ENCODE measurements at places on chromosomes 3 and 15.

GRCh38 chr3:9715136-9715535 lies 11.5 kb downstream of the CPNE9 start:
- DNase-seq = no peak

DNA sequence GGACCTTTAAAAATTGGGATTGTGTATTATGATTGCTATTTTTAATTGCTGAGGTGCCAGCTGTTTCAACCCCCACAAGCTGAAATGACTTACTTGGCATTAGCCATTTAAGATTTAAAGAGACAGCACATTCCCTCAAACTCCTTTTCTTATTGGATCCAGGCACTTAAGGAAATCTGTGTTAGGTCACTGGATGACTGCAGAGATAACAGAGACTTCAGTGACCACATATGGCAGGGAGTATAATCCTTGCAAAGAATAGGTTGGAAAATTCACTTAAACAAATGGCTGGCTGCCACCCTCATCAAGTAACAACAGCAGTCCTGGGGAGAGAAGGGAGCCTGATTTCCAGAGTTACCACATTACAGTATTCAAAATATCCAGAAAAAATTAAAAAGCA lies 66.6 kb downstream of the SLMAP start:
- no peak for DNase-seq

- no peak for DNase-seq
Observed at GRCh38 chr3:39970982-39971381, 161.6 kb downstream of the MYRIP start.

- no peak for DNase-seq
Observed at GRCh38 chr3:77693147-77693546, 653.2 kb downstream of the ROBO2 start.

DNA sequence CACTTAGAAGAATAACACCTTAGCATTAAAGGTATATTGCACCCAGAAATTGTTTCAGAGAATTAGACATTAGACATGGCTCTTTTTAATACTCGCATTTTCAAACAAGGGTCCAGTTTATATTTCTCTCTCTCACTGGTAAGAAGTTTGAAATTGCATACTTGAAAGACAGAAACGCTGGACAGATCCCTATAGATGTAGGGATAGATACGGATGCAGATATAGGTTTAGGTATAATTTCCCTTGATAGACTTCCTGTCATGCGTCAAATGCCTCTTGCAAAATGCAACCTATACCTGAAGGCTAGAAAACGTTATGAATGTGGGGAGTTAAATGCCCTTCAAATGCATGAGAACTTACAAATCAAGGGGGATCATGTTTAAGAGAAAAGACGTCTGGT lies 99.4 kb upstream of the BCL6 start:
- DNase-seq = no peak

Data from activated CD4-positive, alpha-beta T cell treated with anti-CD3 and anti-CD28 coated beads for 1 hour (primary cell).